B cell (primary cell): ENCODE measurements at places on chromosomes 6 and 20.
A peak's percentile ranks its signal among the peaks of the same experiment; 100 is the strongest.

DNA sequence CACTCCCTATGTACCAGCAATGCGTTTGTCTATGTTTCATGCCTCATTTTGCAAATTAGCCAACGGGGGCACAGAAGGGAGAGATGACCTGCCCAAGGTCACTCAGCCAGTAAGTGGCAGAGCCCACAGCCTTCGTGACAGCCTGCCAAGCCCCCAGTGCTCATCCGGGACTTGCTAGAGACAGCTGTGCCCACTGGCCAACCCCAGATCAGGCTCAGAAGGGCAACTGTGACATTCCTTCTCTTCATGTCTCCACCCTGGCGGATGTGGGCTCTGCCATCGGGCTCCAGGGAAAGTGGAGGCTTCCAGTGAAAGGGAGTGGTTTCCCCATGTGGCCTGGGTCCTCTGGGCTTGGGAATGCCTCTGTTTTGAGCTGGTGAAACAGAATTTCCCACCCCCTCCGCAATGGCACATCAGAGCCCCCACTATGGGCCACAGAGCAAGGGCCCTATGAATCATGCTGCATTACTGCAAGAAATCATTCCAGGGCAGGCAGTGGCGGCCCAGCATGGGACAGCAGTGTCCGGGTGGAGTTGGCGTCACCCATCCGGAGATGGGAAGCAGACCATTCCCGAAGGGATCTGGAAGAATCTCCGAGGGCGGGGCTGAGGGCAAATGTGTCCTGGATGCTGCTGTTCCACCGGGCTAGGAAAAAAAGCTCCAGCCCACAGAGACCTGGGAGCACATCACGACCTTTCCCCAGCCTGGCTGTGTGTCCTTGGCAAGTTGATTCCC lies 9.1 kb downstream of the RSPO4 start:
- no peak for DNase-seq

GRCh38 chr6:91080871-91081270 lies 494.0 kb upstream of the MAP3K7 start:
- no peak for DNase-seq

GRCh38 chr6:113381959-113382358 lies 475.2 kb upstream of the MARCKS start:
- DNase-seq = peak; percentile 51

GRCh38 chr20:2178318-2179232 lies 76.9 kb downstream of the STK35 start:
- DNase-seq = no peak

DNA sequence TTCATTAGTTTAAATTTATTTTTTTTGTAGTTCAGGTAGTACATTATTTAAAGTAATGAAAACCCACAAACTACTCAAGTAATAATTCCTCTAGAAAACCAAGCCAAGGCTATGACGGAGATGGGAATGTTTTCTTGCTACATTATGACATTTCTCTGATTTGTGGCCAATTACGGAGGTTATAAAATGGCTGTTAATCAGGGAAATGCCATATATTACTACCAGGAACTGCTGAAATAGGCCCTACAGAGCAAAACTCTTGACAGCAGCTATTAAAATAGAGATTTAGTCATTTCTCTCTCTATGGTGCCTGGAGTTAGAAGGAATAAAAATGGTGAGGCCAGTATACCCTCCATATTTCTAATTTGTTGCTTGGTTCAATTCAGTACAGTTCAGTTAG lies 280.0 kb downstream of the ARHGAP18 start:
- no peak for DNase-seq

DNA sequence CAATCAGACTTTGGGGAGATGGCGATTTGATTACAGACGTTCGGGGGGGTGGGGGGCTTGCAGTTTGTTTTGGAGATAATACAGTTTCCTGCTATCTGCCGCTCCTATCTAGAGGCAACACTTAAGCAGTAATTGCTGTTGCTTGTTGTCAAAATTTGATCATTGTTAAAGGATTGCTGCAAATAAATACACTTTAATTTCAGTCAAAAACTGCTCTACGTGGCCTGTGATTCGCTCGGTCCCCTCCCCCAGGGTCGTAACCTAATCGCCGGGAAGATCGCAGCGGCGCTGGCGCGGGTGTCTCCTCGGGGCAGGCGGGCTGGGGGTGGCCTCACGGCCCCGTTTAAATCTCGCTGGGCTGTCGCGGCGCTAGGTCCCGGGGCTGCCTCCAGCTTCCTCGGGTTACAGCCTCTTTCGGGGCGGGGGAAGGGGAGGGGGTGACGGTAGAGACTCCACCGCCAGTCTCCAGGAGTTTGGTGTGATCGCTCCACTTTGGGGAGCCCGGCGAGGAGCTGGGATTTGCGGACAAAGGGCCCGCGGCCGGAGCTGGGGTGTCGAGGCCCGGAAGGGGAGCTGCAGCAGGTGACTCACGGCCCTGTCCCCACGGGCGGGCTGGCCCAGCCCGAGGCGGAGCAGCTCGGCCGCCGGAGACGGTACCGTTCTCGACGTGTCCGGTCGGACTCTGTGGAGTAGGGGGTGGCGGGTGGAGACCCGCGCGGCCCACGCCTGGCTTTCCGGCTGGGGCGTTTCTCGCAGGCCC lies 4.2 kb downstream of the FOXC1 start:
- DNase-seq = peak; percentile 43

GRCh38 chr20:59071216-59071615 lies 28.6 kb upstream of the PRELID3B start:
- DNase-seq = peak; percentile 66

DNA sequence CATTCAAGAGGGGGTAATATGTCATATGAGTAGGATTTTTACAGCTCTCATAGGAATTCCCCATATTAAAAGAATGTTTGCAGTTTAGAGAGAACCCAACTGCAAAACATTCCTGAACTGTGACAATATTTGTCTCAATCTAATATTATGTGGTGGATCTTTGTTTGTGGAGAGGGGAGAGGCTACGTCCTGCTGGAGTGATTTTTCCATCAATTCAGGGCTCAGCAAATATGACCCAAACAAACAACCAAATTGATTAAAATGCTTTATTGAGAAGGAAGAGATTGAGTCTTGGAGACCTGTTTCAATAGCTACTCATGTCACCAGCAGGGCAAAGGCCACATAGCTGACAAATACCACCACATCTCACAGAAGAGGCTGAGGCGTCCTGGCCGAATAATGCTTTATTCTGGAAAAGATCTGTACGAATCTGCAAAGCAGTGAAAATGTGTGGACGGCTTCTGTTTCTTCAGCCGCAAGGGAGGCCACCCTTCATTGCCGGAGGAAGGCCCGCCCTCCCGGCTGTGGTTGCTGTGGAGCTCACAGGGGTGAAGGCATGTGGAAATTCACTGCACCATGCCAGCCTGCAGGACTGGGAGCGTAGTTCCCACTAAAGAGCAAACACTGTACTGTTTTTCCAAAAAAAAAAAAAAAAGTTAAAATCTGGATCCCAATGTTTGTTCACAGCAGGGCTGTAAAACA lies 89.7 kb upstream of the QKI start:
- DNase-seq = no peak

- no peak for DNase-seq
Observed at GRCh38 chr20:9038791-9039535, 29.9 kb upstream of the PLCB4 start.

- no peak for DNase-seq
Observed at GRCh38 chr20:9506280-9506821, 8.0 kb upstream of the LAMP5 start.

GRCh38 chr6:41273714-41274113 lies 12.8 kb downstream of the TREM1 start:
- DNase-seq = no peak

- DNase-seq = no peak
Observed at GRCh38 chr6:109062216-109062615, 32.4 kb downstream of the SESN1 start.

- peak; percentile 78 for DNase-seq
Observed at GRCh38 chr20:46132705-46133120, 14.6 kb downstream of the CD40 start.

DNA sequence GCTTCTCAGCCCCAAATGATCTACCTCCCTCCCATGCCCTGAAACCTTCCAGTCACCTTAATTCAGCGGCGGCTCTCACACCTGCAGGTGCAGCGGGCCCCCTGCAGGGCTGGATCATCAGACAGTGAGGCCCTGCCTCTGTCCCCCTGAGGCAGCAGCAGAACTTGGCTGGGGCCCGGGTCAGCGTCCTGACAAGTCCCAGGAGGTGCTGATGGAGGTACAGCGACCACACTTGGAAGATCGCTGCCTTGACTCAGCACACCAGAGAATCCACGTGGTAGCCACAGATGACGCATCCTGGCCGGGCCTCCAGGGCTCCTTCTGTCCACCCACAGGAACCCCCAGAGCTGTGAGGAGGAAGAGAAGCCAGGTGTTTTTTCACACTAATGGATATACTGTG lies 116.4 kb upstream of the THBS2 start:
- DNase-seq = no peak

DNA sequence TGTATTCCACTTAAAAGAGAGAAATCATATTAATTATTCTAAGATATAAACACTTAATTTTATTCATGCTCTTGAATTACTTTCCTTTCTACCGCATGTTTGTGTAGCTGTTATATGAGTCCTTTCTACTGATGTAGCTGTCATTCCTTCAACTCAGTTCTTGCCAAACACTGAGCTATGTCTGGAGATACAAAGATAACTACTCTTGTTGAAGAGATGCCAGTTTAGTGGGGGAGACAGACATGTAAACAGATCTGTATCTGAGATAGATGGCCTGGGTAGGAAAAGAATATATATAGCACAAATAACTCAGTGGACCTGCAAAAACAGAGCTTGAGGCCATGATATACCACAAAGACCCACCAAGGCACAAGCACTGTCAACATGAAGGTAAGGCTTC lies 157.3 kb downstream of the BTBD9 start:
- DNase-seq = no peak

DNA sequence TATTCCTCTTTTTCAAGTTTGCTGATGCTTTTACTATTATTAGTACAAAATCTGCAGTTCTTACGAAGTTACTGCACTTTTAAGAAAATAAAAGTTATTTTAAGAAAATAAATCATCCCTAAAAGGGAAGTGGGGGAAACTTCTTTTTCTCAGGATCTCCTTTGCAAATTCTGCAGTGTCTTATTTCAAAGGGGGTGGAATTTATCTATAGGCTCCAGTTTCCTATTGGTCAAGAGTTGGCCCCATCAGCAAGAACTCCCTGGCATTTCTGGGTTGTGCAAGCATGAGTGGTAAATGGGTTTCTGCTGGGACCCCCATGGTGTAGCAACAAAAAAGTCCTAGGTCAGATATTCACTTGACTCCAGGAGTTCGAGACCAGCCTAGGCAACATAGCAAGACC lies 136.3 kb upstream of the PRDM1 start:
- DNase-seq = no peak
